NCI-H1105 (cell line): ENCODE measurements at places on chromosomes 6 and 20.

DNA sequence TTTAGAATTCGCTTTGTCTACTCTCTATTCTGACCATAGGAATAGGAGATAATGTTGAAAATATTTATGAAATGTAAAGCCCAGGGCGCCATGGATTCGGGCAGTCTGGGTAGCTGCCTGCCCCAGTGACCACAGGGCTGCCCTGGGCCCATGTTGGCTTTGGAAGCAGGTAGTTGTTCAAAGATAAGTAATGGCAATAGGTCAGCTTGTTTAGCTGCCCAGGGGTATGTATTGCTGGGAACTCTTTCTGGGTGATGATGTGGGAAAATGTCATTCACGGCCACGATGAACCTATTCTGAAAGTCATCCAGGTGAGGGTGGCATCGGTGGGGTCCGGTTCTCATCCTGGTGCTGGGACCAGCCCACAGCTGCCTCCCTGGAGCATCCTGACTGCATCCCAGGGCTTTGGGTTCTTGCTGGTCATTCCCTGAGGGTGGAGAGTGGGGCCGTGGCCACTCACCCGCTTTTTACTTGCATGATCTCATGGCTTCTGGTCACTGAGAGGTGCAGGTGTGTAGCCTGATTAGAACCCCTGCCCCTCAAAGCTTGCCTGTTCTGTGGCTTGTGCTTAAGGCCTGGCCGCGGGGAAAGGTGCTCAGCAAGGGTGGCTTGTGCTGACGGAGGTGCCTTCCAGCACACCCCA, 102.8 kb downstream of the ERMARD start:
- DNase-seq, result no peak

DNA sequence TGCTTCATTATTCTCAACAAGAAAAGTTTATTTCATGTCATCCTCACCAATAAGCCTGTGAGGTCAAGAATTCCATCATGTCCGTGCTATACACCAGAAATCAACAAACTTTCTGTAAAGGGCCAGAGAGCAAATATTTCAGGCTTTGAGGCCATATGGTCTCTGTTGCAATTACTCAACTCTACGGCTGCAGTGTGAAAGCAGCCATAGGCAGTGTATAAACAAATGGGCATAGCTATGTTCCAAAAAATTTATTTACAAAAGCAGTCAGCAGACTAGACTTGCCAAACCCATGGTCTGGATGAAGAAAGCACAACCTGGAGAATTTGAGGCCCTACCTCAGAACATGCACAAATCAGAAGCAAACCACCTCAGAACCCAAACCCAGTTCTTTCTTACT, 118.5 kb downstream of the PCSK2 start:
- no peak for DNase-seq

GRCh38 chr20:20552076-20552475, 160.4 kb downstream of the RALGAPA2 start:
- peak; percentile 80 for DNase-seq

DNA sequence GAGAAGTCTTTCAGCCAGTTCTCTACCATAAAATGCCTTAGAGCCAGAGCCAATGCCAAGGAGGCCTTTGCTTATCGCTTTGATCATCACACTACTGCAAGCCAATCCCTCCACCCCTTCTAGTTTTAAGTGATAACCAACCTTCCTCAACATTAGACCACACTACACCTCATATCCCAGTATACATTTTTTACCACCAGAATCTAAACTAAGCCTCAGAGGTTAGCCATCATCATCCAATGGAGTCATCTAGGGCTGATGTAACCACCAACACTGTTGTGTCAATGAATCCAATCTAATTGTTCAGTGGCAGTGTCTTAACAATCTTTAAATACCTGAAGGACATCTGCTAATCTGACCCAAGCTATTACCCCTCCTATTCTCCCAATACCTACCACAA, 6.4 kb downstream of the ZUP1 start:
- no peak for DNase-seq

- no peak for DNase-seq
These were observed 502.4 kb downstream of the BCKDHB start for GRCh38 chr6:80608881-80609280.

- no peak for DNase-seq
These were observed 102.8 kb upstream of the TMEM170B start for GRCh38 chr6:11434565-11435326.

GRCh38 chr6:75460681-75461080, 32.9 kb downstream of the FILIP1 start:
- DNase-seq, result no peak
